ENCODE measurements at places on chromosomes 5 and 9.
A peak's percentile ranks its signal among the peaks of the same experiment; 100 is the strongest.

DNA sequence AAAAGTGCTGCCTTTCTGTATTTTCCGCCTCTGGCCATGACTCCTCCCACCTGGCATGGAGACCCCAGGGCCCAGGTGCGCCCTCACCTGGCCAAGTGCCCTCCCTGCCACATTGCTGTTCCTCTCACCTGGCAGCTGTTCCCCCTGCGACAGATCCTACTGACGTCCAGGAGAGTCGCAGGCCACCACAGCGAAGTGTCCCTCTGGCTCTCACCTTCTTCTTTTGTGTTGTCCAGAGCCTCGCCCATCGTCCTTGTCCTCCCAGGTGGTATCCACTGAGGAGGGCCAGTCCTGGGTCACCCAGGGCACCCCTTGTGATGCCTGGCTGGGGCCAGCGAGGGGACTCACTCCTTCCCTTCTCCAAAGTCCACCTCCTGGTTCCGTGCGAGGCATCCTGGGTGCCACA lies 2.6 kb downstream of the NKD2 start:
- peak; percentile 8 for DNase-seq

GRCh38 chr9:70534471-70534870 lies 120.0 kb upstream of the KLF9 start:
- DNase-seq, result peak; percentile 37

DNA sequence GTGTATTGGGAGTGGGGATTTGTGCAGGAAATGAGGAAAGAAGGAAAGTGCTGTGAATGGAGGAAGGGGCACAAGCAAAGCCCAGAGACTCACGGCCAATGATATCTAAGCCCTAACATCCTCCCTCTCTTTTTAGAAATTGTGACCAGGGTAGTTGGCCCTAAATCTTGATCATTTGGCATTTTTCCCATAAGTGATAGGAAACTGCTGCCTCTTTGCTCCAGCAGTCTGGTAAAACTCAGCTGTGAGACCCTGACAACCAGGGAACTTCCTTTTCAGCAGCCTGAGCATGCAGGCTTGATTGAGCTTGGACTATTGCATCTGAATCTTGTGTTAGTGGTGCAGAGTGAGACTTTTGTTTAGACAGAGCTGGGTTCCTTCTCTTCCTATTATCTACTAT lies 9.6 kb upstream of the ADRB2 start:
- no peak for DNase-seq

DNA sequence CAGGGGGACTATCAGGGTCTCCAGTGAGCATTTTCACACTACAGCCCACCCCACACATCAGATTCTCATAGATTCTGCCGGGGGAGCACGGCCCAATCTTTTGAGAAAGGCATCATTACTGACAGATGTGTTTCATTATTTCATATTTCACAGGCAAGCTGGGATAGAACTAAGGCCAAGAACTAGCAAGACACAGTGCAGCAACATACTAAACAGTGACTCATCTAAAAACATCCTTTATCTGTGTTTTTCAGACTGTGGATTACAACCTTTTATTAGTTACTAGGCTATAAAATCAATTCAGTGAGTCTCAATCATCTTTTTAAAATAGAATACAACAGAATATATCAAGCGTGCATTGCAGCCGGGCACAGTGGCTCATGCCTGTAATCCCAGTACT lies 59.8 kb downstream of the CPLANE1 start:
- DNase-seq, result peak; percentile 41

GRCh38 chr9:133782157-133783130 lies 44.3 kb upstream of the SARDH start:
- peak; percentile 85 for DNase-seq

DNA sequence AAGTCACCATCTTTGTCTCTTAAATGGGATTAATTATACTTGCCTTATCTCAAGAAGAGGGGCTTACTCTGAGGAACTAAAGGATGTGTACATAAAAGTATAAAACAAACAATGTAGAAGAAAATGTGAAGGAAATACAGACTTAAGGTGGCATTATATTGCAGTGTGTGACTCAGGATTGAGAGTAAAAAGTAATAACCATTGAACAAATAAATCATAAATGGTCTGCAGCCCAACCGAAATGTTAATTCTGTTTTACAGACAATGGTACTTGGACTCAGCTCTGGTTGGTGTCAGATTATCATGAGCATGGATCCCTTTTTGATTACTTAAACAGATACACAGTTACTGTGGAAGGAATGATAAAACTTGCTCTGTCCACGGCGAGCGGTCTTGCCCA lies 37.4 kb downstream of the TGFBR1 start:
- DNase-seq, result no peak

DNA sequence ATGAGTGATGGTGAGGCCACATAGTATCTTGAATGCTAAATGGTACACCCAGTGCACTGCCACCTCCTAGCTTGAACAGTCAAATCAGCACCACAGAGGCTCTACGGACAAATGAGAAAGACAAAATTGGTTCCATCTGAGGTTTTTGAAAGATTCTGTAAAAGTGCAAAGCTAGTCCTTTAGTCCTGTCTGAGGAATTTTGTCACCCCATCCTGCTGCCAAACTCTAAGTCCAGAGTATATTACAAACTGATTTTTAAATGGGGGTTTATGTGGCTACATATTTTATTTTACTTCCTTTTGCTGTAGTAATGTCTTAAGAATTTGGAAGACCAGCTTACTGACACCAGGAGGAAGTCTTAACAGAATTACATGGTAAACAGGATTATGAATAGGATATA lies 7.7 kb downstream of the FREM1 start:
- no peak for DNase-seq

Data from choroid plexus epithelial cell (primary cell).